ENCODE measurements at places on chromosomes 16 and 17.

GRCh38 chr17:32356750-32357149 lies 6.8 kb downstream of the ZNF207 start:
- DNase-seq = no peak

DNA sequence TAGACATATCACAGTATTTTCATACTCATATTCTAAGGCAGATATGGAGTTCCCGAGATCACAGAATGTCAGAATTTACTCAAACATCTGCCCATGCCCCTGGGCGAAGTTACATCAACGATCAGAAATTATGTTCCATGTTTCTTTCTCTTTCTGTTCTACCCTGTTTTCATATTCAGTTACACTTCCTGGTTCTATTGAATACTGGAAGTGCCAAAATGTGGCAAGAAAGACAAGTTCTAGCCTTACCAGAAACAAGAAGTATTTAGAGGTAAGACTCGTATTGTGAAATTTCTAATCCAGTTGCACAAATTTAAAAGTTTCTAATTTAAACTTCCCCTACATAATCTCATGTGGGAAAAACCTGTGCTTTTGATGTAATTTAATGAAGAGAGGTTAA lies 36.1 kb downstream of the KCNJ2 start:
- no peak for DNase-seq

GRCh38 chr17:31480067-31480466 lies 88.6 kb downstream of the RAB11FIP4 start:
- no peak for DNase-seq

DNA sequence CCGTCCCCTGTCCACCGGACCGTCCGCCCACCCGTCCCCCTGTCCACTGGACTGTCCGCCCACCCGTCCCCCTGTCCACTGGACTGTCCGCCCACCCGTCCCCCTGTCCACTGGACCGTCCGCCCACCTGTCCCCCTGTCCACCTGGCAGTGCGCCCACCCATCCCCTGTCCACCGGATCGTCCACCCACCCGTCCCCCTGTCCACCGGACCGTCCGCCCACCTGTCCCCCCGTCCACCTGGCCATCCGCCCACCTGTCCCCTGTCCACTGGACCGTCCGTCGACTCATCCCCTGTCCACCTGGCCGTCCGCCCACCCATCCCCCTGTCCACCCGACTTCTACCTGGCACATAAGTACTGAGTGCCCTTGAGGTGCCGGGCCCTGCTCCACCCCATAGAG lies 76.6 kb downstream of the LMF1 start:
- DNase-seq = no peak

DNA sequence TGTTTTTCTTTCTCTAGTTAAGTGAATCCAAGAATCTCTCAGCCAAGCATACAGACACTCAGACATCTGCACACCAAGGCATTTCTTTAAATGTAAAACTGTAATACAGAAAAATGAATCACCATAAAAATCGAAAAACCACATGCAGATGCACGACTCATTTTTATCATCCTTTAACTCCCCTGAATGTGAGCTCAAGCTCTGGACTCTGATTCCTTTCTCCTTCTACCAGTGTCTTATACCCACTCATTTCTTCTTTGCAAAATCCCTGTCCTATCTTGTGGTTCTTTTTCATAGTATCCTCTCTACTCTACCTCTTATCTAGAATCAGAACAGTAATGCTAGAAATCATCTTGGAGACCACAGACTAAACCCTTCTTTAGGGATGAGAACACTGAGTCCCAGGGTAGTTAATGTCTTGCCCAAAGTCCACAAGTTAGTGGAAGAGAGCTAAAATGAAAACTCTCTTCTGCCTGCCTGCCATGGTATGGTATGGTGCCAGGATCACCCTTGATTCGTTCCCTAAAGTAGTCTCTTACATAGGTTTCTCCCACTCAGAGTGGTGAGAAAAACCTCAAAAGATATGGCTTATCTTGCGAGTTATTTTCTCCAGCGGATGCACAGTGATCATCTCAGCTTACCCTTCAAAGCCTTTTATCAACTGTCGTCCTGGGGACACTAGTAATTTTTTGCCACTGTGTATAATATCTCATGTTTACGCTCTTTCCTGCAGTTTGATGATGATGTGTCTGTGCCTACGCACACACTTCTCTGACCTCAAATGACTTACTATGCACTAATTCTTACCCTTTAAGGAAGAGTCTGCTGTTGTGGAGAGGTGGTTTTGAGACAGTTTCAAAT lies 30.2 kb downstream of the BRD7 start:
- no peak for DNase-seq

- DNase-seq = no peak
Observed at GRCh38 chr17:73187203-73187769, 5.6 kb upstream of the COG1 start.

DNA sequence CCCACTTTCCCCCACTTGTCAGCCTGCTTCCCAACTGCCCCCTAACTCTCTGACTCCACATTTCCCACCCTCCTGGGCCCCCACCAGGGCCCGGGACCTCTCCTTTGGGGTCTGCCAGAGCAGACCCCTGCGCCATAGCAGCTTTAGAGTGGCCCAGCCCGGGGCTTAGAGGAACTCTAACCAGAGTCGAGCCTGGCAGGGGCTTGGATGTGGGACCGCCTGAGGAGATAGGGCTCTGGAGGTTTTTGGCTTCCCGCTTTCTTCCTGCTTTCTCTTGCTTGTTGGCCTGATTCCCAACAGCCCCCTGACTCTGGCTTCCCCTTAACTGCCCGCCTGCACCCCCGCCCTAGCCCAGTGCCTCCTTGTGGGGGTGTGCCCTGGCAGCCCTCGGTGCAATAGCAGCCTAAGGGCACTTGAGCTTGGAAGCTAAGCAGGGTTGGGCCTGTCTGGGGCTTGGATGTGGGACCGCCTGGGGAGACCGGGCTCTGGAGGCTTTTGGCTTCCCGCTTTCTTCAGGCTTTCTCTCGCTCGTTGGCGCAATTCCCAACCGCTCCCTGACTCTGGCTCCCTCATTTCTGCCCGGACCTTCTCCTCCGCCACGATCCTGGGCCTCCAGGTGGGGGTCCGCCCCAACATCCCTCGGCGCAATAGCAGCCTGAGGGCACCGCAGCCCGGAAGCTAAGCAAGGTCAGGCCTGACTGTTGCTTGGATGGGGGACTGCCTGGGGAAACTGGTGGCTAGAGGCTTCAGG lies 2292.0 kb downstream of the TP53TG3F start:
- no peak for DNase-seq

DNA sequence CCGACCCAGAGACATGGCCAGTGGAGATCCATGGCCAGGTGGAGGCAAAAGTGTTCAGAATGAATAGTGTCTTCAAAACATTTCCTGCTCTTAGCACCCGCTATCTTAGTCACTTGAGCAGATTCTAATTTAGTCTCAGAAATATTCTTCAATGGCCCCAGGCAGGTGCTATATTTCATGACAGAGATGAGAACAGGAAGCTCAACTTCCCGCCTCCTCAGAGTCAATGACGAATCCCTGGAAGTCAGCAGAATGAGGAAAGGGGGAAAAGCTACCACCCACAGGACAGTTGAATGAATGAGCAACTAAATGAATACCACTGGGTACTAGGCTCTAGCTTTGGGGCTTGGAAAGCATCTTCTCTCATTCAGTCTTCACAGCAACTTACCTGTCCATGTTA lies 147.2 kb downstream of the ASIC2 start:
- DNase-seq = no peak

DNA sequence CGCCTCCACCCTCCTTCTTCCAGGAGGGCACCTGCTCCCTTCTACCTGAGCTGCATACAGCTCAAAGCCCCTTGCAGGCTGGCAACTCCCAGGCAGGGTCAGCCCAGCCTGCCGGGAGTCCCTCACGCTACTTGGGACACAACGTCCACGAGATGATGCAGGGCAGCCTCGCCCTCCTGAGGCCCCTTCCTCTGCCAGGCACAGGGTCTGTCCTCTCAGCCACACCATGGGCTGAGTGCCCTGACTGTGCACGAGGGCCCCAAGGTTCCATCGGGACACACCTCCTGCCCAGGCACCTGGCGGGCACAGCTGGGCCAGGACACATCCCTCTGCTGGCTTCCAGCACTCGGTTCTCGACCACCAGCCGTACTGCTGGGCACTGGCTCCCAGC lies 30.9 kb upstream of the ZC3H18 start:
- no peak for DNase-seq

DNA sequence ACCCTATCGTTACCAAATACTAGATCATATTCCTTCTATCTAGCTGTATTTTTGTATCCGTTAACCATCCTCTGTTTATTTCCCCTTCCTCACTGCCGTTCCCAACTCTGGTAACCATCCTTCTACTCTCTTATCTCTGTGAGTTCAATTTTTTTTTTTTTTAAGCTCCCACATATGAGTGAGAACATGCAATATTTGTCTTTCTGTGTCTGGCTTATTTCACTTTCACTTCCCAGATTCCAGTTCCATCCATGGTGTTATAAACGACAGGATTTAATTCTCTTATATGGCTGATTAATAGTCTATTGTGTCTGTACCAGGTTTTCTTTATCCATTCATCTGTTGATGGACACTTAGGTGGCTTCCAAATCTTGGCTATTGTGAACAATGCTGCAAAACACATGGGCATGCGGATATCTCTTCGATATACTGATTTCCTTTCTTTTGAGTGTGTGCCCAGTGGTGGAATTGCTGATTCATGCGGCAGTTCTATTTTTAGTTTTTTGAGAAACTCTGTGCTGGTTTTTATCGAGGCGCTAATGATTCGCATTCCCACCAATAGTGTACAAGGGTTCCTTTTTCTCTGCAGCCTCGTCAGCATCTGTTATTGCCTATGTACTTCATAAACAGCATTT lies 599.6 kb downstream of the TMEM114 start:
- no peak for DNase-seq

- peak; percentile 44 for DNase-seq
Observed at GRCh38 chr17:75183999-75184884, 1.5 kb upstream of the SUMO2 start.

GRCh38 chr17:67360880-67361279 lies 5.5 kb downstream of the PSMD12 start:
- no peak for DNase-seq

GRCh38 chr16:12191102-12191501 lies 214.6 kb downstream of the SNX29 start:
- no peak for DNase-seq

DNA sequence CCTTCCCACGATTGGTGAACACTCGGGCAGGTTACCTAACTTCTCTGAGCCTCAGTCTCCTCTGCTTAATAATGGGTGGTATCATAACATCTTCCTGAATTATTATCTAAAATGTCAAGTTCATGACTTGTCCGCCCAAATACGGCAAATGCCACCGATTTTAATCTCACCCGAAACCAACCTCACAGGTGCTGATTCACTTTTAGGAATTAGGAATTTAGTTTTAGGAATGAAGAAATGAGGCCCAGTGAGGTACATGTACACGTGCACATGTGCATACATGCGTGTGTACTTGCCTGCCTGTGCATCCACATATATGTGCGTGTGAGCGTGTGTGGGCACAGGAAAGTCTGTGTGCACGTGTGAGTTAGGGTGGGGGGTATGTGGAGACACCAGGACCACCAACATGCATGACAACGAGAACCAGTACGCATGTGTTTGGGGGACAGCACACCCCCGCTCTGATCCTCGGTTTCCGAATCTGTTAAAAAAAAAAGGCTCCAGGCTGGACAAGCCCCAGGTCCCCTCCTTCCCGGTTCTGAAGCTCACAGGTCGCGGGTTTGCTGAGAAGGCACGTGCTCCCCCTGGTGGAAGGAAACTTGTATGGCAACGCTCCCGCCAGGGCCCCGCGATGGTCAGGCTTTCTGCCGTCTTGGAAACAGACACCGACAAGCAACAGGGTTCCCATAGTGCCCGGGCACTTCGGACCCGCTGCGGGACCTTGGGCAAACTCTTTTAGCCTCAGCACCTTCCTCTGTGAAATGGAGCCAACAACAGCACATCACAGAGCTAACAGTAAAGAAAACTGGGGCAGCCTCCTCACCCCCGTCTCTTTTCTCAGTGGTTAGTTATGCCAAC lies 219.2 kb downstream of the RBFOX3 start:
- peak; percentile 60 for DNase-seq

DNA sequence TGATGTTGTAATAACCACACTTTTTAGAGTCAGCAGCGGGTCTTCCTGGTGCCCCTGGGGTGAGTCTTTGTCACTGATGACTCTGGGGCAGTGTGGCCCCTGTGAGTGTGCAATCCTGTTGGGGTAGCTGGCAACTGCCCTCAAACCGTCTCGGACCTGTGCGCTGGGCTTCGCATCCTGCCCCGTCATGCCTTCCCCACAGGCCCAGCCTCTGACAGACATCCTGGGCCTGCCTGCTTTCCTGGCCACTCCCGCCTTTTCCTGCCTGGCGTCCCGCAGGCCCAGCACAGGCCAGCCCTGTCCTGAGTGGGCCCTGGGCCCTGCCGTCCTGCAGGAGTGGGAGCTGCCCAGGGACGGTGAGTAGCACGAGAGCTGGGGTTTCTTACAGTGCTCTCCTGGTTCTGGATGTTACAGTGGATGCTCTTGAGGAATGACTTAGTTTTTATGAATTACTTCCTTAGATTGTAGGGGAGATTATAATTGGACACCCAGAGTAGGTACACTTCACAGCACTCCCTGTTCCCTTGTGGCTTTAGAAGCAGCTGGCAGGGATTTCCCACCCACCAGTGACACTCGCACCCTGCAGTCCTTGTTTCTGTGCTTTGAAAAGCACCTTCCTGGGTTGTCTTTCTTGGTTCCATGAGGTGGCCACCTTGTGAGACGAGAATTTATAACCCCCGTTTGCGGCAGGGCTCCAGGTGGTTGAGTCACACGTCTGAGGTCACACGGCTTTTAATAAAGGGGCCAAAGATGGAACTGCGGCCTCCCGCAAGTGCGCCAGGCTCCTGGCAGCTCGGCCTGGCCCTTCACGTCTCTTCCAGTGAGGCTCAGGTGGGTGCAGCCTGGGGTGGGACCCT lies 50.0 kb upstream of the CAPN15 start:
- DNase-seq = no peak

DNA sequence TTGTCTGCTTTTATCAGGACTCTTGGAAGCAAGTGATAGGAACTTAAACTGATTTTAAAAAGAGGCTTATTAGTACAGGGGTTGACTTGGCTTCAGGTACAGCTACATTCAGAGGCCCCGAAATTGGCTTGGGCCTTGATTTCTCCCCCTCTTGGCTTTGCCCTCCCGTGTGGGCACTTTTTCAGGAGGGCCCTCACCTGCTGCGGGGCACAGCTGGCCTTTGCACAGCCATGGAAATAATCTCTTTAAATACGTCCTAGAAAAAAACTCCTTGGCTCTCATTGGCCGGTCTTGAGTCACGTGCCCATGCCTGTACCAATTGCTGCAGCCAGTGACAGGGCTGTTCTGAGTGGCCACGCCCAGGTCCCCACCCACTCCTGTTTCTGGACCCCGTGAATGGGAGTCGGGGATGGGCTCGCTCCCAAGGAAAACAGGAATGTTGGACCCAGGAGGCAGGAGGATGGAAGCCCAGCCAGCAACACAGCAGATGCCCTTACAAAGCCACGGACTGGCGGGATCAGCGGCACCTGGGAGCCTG lies 15.0 kb downstream of the CA5A start:
- peak; percentile 82 for DNase-seq

DNA sequence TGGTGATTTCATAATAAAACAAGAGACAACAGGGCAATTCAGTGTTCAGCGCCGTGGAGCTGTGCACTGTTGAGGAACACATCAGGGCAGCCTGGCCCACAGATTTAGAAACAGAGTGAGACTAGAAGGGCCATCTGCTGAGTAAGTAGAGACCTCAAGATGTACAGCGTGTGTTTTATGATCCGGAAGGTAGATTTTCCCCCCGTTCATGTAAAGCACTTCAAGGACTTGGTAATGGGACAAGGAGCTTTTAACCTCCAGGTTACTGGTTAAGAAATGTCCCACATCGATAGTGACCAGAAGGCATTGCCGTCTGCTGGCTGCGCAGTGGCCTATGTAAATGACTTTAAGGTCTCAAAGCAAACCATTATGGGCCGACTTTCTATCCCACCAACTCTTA lies 1057.7 kb upstream of the EEF2KMT start:
- DNase-seq = no peak
